ENCODE measurements at places on chromosomes 1 and 21.

DNA sequence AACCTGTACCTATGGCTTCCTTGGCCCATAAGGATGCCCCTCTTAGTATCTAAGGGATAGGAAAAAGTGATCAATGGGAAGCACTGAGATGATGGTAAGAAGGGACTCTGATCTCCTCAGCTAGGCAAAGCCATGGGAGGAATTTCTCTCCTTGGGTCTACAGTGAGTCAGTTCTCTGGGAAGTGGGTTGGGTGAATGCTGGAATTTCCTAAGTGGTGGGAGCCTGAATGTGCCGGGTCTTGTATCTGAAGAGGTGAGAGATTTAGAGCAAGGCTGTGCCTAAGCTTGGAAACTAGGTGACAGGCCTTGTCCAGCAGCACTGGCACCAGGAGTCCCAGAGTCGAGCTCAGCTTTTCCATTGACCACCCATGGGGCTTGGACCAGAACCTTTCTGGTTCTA, 96.3 kb upstream of the SLC2A1 start:
- DNase-seq, result no peak

GRCh38 chr1:94334764-94335163, 83.4 kb upstream of the ABCD3 start:
- DNase-seq, result no peak

DNA sequence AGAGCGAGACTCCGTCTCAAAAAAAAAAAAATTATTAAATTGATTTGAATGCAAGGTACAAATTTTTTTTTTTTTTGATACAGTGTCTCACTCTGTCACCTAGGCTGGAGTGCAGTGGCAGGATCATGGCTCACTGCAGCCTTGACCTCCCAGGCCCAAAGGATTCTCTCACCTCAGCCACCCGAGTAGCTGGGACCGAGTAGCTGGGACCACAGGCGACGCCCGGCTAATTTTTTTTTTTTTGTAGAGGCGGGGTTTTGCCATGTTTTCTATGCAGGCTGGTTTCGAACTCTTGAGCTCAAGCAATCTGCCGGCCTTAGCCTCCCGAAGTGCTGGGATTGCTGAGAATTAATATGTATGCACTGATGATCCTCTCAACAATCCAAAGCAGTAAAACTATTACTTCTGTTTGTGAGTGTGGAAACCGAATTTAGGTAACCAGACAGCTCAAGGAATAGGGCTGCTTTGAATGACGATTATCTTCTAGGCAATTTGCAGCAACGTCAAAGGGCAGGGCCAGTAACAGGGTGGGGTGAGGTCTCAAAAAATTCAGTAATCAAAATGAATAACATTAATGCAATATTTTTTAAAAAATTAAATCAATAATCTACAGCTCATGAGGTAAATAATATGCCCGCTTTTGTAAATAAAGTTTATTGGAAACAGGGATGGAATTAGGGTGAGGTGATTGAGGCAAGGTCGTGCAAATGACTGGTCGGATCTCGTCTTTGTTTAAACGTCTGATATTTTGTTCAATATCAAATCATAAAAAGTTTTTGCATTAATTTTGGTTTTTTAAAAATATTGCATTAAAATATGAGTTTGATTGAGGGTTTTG, 1.2 kb downstream of the CLSPN start:
- DNase-seq, result no peak

DNA sequence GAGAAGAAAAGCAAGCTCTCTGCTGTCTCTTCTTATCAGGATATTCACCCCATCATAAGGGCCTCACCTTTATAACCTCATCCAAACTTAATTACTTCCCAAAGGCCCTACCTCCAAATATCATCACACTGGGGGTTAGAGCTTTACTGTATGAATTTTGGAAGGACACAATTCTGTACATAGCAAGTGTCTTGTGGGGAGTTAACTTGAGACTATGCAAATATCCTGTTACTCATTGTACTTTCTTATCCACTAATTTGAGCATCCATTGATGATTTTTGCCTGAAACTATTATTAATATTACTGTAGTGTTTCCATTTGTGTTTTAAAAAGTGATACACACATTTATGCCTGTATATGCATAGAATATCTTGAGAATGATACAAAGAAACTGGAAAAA, 129.1 kb upstream of the IVNS1ABP start:
- no peak for DNase-seq

- no peak for DNase-seq
Measured at GRCh38 chr1:158391099-158391498, 8.2 kb downstream of the OR10T2 start.

- DNase-seq, result no peak
Measured at GRCh38 chr1:231702331-231702730, 75.7 kb downstream of the DISC1 start.

GRCh38 chr1:68361346-68361910, 88.3 kb downstream of the RPE65 start:
- no peak for DNase-seq

GRCh38 chr1:45345014-45345413, 4.8 kb upstream of the MUTYH start:
- no peak for DNase-seq

- DNase-seq, result no peak
Measured at GRCh38 chr1:218347723-218348627, 2.8 kb downstream of the TGFB2 start.

DNA sequence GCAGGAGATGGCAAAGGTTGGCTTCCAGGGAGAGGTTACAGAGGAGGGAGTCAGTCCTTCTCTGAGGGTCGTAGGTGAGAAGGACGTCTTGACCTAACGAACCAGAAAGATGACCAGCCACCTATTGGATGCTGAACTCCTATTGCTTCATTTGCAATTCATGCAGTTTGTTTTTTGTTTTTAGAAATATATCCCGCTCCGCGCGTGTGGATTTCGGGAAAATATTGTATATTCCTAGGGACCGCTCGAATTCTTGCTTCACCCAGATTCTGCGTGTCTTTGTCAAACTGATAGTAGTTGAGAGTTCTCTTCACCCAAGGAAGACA, 564 bp downstream of the DISP1 start:
- DNase-seq, result no peak

- no peak for DNase-seq
Measured at GRCh38 chr1:244665771-244666217, 12.9 kb downstream of the DESI2 start.

Measured in GM12892 (cell line).